ENCODE measurements at places on chromosomes 16 and 17.

GRCh38 chr17:75849279-75849646 is 5.1 kb upstream of the UNC13D start:
- DNase-seq, result no peak

GRCh38 chr17:50890675-50891516 is 24.7 kb upstream of the TOB1 start:
- no peak for DNase-seq

DNA sequence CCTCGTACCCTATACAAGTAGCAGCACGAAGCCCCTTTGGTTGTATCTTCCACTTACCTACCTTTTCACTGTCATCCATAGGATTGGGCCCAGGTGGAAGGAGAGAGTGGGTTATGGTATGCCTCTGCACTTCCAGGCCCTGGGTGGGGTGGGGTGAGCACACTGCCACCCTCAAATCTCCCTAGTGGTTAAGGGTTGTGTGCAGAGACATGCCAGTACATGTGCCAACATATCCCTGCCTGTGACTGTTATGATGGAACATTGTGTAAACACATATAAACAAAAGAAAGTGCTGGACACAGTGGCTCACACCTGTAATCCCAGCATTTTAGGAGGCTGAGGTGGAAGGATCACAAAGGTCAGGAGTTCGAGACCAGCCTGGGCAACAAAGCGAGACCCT is 11.1 kb downstream of the HROB start:
- no peak for DNase-seq

GRCh38 chr17:13478326-13478830 is 123.4 kb downstream of the HS3ST3A1 start:
- DNase-seq, result no peak

DNA sequence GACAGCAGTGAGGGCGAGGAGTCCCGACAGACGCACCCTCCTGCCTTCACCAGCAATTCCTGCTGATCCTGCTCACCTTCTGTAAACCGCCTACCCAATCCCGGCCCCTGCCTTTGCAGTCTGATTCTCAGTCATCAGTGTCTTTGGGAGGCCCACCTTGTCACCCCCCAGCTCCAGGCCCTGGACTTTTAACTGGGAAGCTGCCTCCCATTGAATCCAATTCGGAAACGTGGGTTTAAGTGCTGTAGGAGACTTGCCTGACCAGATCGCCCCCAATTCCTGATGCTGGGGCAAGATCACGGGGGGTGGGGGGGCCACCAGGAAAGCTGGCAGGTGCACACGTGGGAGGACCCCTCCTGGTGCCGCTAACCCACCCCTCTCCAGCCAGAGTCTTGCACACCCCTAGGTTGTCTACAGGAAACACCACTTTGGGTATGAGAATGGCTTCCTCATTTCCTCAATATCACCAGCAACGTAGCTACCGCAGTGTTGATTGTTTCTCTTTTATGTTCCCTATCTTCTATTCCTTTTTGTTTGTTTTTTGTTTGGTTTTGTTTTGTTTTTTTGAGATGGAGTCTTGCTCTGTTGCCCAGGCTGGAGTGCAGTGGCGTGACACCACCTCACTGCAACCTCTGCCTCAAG is 46.6 kb upstream of the CMIP start:
- no peak for DNase-seq

DNA sequence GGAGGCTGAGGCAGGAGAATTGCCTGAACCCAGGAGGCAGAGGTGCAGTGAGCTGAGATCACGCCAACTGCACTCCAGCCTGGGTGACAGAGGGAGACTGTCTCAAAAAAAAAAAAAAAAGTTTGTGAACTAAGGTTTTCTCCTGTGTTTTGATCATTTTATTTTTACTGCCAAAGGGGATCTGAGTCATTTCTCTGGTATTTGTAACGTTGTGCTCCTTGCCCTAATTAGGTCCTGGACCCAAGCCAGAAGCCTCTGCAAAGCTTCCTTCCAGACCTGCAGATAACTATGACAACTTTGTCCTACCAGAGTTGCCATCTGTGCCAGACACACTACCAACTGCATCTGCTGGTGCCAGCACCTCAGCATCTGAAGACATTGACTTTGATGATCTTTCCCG is 32.1 kb downstream of the IST1 start:
- no peak for DNase-seq

GRCh38 chr16:23667355-23667659 is 11.4 kb upstream of the PLK1 start:
- DNase-seq, result no peak

GRCh38 chr17:81845881-81846742 is 11.3 kb upstream of the PPP1R27 start:
- DNase-seq, result no peak

GRCh38 chr16:49620158-49620868 is 235.6 kb downstream of the ZNF423 start:
- no peak for DNase-seq

DNA sequence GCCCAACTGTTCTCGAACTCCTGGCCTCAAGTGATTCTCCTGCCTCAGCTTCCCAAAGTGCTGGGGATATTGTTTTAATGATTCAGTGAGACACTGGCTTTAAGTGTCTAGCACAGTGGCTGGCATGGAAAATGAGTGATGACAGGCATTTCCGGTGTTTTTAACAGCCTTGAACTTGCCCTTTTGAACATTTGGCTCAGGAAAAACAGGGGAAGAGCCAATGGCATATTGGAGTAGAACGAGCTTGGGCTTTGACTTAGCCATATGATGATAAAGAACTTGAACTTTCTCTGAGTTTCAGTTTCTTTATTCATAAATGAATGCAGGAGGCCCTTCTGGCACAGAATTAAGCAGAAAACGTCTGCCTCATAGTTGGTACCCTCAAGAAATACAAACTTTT is 145.0 kb upstream of the HS3ST4 start:
- DNase-seq, result no peak

- DNase-seq, result no peak
Observed at GRCh38 chr17:57707892-57708291, 37.2 kb downstream of the CCDC182 start.

DNA sequence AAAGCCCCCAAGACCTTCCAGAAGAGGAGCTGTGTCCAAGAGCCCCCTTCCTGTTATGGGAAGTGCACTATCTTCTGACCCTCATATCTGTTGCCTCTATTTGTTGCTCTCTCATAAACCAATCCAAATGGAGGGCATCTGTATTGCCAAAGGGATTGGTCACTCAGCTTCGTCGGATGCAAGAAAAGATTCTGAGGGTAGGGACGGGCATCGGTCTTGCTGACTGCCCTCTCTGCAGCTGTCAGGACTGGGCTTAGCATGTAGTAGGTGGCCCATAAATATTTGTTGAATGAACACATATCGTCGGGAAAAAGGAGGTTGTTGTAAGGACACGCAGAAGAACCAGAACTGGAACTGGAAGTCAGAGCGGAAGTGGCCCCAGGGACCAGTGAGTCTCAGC is 44.1 kb downstream of the CCDC42 start:
- DNase-seq, result no peak

- no peak for DNase-seq
Observed at GRCh38 chr16:10631886-10632285, 51.5 kb upstream of the EMP2 start.

DNA sequence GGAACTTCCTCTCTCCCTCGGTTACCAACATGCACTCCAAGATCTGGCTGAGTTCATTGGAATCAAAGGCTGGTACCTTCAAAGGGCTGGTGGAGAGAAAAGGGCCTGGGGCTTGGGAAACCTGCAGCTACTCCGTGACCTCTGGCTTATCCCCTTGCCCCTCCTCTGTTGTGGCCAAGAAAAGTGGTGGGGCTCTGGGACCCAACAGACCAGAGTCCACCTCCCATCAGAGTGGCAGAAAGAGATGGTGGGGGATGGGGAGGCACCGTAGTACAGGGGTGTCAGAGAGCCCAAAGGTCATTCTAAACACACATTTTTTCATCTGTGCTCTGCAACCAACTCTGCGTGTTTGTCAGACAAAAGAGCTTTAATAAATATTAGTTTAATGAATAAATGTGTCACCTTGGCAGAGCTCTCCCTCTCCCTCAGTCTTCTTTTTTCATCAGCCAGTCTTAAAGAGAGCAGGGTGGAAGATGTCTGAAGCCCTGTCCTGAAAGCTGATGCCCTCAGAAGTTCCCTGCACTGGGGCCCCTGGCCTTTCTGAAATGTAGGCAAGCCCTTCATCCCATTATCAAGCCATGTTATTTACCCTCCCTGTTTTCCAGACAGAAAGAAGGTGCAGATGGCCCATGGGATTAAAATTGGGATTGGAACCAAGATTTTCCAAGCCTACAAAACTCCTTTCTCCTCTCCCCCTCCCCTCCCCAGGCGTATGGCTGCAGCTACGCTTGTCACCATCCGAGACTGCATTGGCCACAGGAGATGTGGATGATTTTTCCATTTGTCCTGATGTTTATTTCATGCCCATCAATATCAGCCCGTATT is 227.3 kb downstream of the CCDC182 start:
- no peak for DNase-seq

DNA sequence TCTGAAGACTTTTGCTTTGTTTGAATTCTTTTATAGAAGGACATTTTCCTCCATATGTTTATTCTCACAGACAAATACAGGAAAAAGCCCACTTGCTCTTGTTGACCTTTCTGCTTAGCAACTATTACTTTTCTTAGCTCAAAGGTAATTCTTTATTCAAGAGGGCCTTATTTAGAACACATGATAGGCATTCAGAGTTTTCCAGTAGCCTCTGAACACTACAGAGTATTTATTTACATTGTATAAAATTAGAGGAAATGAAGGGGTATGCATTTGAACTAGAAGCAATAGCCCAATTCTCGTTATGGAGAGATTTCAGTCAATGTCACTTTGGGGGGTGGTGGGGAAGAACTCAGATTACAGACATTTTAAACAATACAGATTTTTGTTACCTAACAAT is 581.7 kb downstream of the KCNJ2 start:
- no peak for DNase-seq

- no peak for DNase-seq
Observed at GRCh38 chr17:34820922-34821321, 140.3 kb downstream of the CCT6B start.

- DNase-seq, result no peak
Observed at GRCh38 chr17:6138761-6139446, 68.7 kb downstream of the WSCD1 start.

DNA sequence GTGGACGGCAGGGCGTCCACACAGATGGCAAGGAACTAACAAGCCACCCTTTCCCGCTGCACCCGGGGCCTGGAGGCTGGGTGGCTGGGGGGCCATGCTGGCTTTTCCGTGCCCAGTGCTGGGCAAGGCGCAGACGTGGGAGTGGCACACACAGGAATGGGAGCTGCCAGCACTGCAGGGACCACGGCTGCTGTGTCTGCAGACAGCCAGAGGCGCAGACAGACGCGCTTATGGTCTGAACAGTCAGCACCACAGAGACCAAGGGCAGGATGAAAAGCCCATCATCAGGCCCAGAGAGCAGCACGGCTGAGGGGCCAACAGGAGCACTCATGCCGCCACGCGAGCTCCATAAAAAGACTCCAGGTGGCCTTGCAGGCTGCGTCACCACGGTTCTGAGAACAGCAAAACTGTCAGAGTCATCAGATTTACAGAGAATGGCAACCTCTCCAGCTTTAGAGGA is 24.0 kb downstream of the PDIA2 start:
- DNase-seq, result no peak

DNA sequence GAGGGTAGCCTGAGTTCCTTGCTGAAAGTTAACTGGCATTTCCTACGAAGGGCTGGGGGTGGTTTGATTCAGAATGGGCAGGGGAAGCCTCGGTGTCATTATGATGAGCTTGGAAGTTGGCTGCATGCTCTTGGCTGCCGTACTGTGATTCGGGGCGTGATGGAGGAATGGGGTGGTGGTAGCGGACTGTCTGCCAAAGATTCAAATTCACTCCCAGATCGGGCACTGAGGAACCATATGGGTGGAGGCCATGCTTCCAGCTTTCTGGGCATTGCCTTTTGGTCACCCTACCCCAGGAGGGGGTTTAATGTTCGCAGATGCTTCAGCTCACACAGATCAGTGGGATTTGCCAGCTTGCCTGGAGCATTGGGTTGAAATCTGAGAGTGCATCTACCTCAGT is 492.8 kb upstream of the EEF2KMT start:
- no peak for DNase-seq

DNA sequence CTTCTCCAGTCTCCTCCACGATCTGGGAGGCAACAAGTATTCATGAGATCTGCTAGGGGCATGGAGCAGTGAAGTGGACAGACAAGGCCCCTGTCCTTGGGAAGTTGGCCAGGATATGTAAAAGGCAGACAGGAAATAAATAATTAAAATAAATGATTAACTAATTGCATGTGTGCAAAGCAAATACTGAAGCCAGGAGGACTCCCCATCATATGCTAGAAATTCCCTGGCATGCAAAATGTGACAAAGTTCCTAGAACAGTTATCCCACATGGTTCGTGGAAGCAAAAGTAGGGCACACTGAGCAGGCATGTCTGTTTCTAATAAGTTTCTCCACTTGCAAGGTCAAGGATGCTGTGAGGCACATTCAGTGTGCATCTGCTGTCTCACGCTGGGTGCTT is 86.8 kb downstream of the CDYL2 start:
- no peak for DNase-seq

- DNase-seq, result no peak
Observed at GRCh38 chr17:78255953-78256706, 24.7 kb downstream of the TMEM235 start.

DNA sequence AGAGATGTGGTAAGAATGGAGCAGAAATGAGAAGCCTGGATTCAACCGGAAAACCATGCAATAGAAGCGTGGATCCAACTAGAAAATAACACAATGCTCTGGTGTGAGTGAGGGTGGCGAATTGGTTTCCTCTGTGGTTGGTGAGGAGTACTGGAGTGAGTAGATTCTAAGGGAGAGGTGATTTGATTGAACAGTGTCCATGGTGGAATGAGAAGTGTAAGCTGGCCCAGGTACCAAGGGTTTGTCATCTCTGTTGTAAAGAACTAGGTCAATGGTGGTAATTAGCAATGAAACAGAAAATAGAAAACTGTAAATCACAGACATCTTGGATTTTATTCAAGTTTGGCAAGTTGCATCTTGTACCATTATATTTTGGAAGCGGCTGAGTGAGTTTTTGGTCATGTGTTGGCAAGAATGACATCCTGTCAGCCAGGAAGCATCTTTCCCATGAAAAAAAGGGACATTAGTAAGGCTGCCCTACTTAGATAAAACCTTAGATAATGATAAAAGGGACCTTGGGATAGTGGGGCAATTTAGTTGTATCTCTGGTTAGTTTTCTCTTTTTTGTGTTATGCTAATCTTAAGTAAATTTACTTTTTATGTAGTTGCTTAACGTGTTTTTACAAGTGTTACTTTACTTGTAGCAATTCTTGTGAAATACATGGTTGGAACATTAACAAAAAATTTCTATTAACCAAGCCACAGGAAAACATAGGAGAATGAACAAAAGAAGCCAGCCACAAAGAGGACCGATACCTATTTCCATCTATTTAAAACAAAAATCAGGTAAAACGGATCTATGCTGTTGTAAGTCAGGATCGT is 20.9 kb downstream of the HSD17B2 start:
- no peak for DNase-seq

GRCh38 chr16:85584267-85584666 is 28.9 kb upstream of the GSE1 start:
- no peak for DNase-seq

- peak; percentile 93 for DNase-seq
Observed at GRCh38 chr17:44331249-44331760, 6.7 kb upstream of the SLC25A39 start.

- DNase-seq, result no peak
Observed at GRCh38 chr16:74558873-74559272, 48.0 kb downstream of the GLG1 start.
